Adrenal gland (tissue), 19 donors: ENCODE measurements at places on chromosomes 2 and 18.

DNA sequence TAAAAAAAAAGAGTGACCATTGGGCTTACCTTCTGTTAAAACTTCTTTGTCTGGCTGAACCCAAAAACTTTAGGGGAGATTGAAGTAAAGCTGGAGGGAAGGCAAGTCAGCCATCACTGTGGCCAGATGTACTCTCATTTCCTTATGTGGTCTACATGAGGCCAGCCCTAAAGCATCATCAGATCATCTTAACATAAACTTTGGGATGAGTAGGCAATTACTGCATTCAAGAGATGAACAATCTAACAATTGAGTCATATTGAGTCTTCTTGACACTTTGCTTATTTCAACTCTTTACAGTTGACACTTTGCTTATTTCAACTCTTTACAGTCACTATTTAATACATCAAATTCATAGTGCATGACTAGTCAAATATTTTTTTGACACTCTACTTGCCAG, 155.6 kb downstream of the QPCT start:
- H3K27me3 ChIP-seq: no peaks in the 10 kb centered on the region
- no peak overlapping the region for H3K4me3 ChIP-seq
- DNase-seq: no peak
- no peak overlapping the region for H3K27ac ChIP-seq

GRCh38 chr2:207156451-207157161, 9.1 kb downstream of the KLF7 start:
- H3K4me1 ChIP-seq: peaks cover 53% of the 10 kb centered on the region
- H3K27ac ChIP-seq: no peak overlapping the region
- H3K4me3 ChIP-seq: no peak overlapping the region
- DNase-seq: no peak
- H3K36me3 ChIP-seq: no peaks in the 10 kb centered on the region

- no peak overlapping the region for H3K4me3 ChIP-seq
- DNase-seq: peak; percentile 80
- H3K36me3 ChIP-seq: no peaks in the 10 kb centered on the region
- H3K27me3 ChIP-seq: no peaks in the 10 kb centered on the region
Measured at GRCh38 chr18:3449512-3450011, 410 bp upstream of the TGIF1 start.

GRCh38 chr2:10171006-10171800, 48.7 kb downstream of the RRM2 start:
- H3K27ac ChIP-seq: no peak overlapping the region
- no peaks in the 10 kb centered on the region for H3K4me1 ChIP-seq
- no peak for DNase-seq
- H3K4me3 ChIP-seq: no peak overlapping the region
- H3K27me3 ChIP-seq: no peaks in the 10 kb centered on the region
- no peaks in the 10 kb centered on the region for H3K36me3 ChIP-seq

- no peaks in the 10 kb centered on the region for H3K36me3 ChIP-seq
- H3K27me3 ChIP-seq: no peaks in the 10 kb centered on the region
- DNase-seq: no peak
- H3K4me3 ChIP-seq: no peak overlapping the region
- H3K27ac ChIP-seq: no peak overlapping the region
Measured at GRCh38 chr2:32788114-32788513, 158.6 kb upstream of the LTBP1 start.

DNA sequence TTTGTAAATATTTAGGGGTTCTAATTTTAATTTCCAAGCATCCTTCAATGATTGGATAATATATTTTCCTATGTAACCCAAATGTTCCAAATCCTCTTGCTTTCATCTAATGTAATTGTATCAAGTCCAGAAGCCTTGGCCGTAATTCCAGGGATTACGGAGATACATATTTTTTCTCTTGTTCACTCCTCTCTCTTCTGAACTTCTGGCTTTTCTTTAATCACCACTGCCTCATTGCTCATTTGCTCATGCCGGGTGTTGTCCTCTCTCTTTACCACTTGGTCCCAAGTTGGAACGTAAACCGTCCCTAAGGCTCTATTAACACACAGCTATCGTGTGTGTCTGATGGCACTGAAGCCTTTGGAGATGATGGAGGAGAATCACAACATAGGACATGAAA, 188.7 kb upstream of the COL3A1 start:
- H3K27me3 ChIP-seq: no peaks in the 10 kb centered on the region
- no peak overlapping the region for H3K4me3 ChIP-seq
- H3K27ac ChIP-seq: peak overlapping the region; percentile 75
- H3K4me1 ChIP-seq: no peaks in the 10 kb centered on the region
- DNase-seq: no peak
- no peaks in the 10 kb centered on the region for H3K36me3 ChIP-seq

GRCh38 chr2:112692918-112693317, 27.9 kb upstream of the NT5DC4 start:
- no peaks in the 10 kb centered on the region for H3K36me3 ChIP-seq
- H3K27ac ChIP-seq: no peak overlapping the region
- H3K27me3 ChIP-seq: no peaks in the 10 kb centered on the region
- no peak overlapping the region for H3K4me3 ChIP-seq
- peaks cover 20% of the 10 kb centered on the region for H3K4me1 ChIP-seq
- DNase-seq: no peak
